Gastrocnemius medialis (tissue), 4 donors: ENCODE measurements at places on chromosomes 12 and 14. TPM values are rescaled to one million over a fixed set of nuclear protein-coding genes. Genes with fewer than 3 reads are reported as not detected.

DNA sequence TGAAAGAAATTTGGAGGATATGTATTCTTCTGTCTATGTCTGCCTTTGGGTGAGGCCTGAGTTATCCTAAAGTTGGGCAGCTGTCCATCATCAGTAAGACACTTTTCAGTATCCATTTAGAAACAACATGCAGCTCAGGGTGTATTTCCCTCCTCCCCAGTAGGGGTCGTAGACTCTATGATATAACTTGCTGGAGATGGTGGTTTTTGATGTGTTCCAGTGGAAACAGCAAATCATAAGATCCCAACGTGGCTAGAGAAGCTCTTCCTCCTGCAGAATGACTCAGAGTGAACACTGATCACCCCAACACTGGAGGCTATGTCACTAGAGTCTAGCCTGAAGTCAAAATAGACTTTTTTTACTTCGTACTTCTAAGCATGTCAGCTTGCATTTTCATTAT, 331.6 kb upstream of the STXBP6 start:
- DNase-seq = no peak

GRCh38 chr12:2974560-2974971, 15.4 kb downstream of the TEAD4 start:
- DNase-seq = peak; percentile 60

- no peak for DNase-seq
Observed at GRCh38 chr14:58765418-58765831, 127.7 kb downstream of the DACT1 start.

DNA sequence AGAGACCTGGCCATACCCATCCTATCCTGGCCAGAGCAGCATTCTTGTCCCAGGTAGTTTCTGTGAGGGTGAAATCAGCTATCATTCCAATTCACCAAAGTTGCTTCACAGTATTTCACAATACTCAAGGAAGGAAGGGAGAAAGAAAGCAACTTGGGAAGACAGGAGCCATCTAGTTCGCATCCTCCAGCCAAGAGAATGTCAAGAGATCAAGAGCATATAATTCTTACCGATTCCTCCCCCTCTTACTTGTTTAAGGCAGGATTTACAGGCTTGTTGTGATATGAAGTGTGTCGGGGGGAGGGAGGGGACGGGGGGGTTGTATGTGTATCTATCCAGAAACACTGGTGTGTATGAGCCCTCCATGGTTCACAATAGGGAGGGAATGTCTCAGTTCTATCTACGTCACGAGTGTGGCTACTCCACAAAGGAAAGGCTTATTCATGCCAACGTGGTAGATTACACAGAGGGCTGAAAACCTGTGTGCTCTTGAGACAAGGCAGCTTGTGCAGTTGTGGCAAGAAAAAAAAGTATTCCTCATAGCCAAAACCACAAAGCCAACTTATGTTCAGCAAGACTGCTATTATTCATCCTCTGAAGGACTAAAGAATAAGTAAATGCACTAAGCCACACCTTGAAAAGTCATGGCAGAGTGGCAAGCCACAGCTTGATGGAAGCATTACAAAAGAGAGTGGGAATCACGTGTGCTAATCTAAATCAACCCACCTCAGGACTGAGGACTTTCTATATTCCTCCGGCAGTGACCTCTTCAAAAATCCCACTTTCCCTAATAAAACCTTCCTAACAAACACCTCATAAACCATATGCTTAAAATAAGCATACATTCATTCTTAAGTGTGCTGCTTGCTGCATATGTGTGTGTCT, 35.0 kb downstream of the CORO1C start:
- no peak for DNase-seq

- DNase-seq = no peak
Observed at GRCh38 chr12:26841085-26841484, 8.1 kb upstream of the ITPR2 start.

DNA sequence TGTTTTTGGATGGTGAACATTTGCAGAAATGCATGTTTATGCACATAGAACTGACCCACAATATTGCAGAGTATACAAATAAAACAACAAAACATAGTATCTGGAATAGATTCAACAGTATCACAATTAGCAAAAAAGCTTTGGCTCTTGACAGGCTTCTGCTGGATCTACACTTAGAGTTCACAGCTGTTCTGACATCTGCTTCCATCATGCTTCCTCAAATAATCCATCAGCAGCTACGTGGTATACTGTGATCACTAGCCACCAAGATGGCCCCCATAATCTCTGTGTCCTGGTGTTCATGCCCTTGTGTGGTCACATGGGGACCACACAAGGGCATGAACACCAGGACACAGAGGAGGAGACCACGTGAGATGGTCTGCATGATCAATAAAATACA, 166.6 kb upstream of the CCDC198 start:
- DNase-seq = no peak

Gene CD69
- total RNA-seq = 0.72 TPM

GRCh38 chr12:49489154-49489553, 49.7 kb upstream of the KCNH3 start:
- DNase-seq = no peak

Gene EIF2B1
- 118 TPM for total RNA-seq

Gene DNAI7
- not detected for total RNA-seq

DNA sequence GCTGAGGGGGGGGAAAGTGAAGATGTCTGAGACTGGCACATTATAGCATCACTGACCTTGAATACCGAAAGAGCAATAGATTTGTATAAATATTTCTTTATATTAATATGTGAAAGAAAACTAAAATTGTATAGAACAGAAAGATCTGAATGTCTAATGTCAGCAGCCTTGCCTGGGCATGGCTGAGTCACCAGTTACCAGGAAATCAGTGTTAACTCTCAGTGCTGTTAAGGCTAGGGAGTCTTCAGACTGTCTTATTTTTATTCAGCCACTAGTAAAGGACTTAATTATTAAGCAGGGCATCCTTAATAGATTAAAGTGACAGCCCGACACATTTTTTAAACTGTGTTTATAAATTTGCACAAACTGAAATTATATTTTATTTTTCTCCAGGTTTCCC, 122.9 kb upstream of the AEBP2 start:
- no peak for DNase-seq

GRCh38 chr14:22300646-22301045, 288.4 kb downstream of the DAD1 start:
- no peak for DNase-seq

DNA sequence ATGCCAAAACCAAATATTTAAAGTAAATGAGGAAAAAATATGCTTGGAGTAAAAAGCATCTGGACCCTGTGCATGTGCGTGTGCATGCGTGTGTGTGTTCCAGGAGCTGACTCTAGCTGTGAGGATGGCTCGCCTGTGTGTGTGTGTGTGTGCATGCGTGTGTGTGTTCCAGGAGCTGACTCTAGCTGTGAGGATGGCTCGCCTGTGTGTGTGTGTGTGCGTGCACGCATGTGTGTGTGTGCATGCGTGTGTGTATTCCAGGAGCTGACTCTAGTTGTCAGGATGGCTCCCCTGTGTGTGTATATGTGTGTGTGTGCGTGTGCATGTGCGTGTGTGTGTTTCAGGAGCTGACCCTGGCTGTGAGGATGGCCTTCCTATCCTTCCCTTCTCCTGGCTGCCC, 357.7 kb downstream of the CACNA1C start:
- DNase-seq = no peak

DNA sequence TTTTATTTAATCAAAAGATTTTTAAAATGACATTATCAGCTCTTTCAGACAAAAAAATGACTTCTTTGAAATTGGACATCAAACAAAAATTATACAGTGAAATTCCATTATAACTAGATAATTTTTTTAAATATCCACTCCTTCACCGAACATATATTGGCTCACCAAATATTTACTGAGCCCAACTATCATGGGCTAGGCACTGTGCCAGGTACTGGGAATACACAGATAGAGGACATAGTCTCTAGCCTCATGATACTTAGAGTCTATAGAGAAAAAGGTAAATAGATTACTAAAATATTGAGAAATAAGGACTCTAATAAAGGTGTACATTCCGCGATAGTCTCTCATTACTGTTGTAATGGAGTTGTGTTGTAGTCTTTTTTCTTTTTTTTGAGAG, 219.9 kb downstream of the SEC23A start:
- no peak for DNase-seq

GRCh38 chr14:68979021-68979721, at the start of gene ACTN1:
Gene ACTN1, minus strand, starts transcription at chr14:68979302. Its CDS starts 246 bp downstream, at chr14:68979056.
- DNase-seq = peak; percentile 85

Gene ALKBH1
- total RNA-seq = 14.2 TPM

Gene LYSET
- 14.5 TPM for total RNA-seq

Gene GALNT16
- 0.68 TPM for total RNA-seq

DNA sequence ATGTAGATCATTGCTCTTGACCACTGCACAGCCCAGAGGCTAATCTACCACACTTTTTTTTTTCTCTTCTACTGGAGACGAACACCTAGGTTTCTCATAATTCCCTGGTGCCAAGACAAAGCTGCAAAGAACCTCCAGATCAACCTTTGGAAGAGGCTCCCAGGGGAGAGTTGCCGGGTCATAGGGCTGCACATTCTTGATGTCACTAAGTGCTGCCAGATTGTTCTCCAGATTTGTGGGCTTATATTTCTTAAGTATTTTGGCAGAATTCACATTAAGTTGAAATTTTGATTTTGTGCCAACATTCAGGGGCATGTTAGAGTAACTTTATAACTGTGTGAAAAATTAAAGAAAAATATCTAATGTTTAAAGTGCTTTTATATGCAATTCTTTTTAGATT, 13.5 kb upstream of the PDZRN4 start:
- no peak for DNase-seq

GRCh38 chr12:122158700-122159285, 15.2 kb downstream of the IL31 start:
- no peak for DNase-seq

DNA sequence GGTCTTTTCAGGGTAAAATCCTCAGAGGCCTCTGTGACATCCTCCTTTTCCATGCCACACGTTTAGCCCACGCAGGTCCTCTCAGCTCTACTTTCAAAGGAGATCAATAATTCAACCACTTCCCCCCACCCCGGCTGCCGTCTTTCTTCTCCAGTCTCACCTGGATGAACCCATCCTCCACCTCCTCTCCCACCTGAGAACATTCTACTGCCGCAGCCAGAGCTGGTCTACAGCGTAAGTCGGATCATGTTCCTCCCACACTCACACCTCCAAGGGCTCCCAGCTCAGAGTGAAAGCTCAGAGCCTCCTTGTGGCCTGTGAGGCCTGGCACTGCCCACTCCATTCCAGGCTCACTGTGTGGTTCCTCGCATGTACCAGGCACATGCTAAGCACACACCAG, 246.6 kb downstream of the CHST11 start:
- no peak for DNase-seq

DNA sequence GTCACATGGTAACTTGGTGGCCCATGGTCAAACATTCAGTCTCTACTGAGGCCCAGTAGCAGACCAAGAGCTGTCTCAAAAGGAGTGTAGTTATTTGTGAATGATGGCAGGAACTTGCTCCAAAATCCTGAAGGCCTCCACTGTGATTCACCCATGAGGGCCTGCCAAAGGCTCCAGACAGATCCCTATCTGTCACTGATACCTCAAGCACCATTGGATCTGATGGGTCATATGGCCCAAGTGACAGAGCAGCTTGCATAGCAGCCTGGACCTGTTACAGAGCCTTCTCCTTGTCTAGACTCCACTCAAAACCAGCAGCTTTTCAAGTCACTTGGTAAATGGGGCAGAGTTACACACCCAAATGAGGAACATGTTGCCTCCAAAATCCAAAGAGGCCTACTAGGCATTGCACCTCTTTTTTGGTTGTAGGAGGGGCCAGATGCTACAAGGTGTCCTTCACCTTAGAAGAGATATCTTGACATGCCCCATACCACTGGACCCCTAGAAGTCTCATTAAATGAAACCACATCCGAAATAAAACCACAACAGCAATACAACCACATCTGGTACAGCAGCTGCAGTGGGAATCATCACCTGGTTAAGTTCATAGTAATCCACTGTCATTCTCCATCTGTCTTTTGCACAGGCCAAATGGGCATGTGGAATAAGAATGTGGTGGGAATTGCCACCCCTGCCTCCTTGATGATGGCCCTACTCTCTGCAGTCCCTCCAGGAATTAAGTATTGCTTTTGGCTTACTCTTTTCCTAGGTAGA, 150.4 kb upstream of the MAX start:
- DNase-seq = no peak

- DNase-seq = peak; percentile 46
Observed at GRCh38 chr14:92039063-92039718, 668 bp downstream of the TRIP11 start.

DNA sequence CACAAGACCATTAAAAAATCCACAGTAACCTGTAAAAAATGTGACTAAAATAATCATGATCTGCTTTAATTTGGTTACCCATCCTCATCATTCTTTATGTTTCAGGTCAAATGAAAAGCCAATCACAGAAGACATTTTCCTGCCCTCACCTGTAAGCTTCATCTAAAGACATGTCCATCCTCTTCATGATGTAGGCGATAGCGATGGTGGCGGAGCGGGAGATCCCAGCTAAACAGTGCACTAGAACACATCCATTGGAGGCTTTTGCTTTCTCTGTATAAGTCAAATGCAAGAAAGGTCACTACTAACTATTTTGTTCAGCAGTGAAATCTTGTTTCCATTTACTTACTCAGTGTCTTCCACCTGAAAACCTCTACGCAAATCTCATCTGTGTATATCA, 82.6 kb downstream of the DUSP16 start:
- DNase-seq = no peak

DNA sequence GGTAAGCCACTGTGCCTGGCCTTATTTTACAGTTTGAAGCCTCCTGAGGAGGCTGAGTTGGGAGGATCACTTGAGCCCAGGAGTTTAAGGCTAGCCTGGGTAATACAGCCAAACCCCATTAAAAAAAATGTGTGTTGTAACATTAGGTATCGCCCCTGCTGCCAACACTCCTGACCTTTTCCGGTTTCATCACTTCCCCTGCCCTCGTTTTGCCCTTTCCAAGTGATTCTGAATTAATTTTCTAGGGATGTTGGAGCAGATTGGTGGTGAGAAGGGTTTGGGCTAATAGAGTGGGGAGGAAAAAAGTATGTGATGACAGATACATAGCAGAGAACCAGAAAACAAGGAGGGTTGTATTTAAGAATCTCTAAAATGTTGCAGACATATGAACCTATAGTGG, 25.6 kb upstream of the C12orf71 start:
- no peak for DNase-seq
